SHP77 (cell line): ENCODE measurements at places on chromosomes 16 and 17.
A peak's percentile ranks its signal among the peaks of the same experiment; 100 is the strongest.

DNA sequence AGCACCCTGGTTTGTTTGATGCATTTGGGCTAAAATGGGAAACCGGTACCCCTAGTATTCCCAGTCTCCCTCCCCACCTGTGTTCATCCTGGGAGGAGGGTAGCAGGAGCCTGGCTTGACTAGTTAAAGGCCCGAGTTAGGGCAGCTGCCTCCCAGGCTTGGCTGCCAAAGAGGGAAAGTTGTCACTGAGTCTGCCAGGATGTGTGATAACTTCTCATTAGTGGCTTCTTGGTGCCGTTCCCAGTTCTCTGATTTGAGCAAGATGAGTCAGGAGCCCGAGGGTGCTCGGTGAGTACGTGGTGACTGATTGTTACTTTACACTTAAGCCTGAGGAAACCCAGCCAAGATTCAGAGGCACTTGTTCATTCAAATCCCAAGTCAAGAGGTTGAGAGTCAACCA lies 2.5 kb downstream of the KRT32 start:
- no peak for DNase-seq

DNA sequence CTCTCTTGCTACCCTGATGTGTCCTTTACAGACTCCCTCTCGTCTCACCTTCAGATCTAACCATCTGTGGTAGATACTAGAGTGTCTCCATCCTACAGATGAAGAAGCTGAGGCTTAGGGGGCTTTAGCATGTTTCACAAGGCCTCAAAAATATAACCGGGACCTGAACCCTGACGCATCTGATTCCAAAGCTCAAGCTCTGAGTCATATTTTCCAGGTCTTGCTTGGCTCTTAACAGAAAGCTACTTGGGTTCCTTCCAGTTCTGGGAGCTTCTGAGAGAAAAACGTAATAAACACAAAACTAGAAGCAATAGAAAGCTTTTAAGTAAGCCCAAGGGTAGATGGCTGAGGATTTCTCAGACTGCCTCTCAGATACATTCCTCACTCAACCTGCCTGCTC lies 224.3 kb upstream of the EEF2KMT start:
- DNase-seq, result no peak

- no peak for DNase-seq
Observed at GRCh38 chr16:14077918-14078317, 6.8 kb downstream of the MRTFB start.

DNA sequence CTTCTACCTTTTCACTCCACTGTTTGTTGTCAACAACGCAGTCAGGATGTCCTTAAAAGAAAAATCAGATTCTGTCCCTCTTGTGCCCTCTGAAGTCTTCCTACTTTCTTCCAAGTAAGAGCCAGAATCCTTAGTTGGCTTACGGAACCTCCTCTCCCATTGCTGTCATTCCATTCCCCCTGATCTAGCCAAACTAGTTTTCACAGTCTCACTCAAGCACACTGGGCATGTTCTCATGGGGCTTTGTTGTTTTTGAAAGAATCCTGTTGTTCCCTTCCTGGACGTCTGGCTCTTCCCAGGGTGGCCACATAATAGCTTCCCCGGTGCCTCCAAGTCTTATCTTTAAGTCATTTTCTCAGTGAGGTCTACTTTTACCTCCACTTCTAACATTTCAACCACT lies 158.6 kb upstream of the ELAC2 start:
- no peak for DNase-seq

GRCh38 chr16:8622315-8622656 lies 788 bp downstream of the METTL22 start:
- DNase-seq, result no peak

DNA sequence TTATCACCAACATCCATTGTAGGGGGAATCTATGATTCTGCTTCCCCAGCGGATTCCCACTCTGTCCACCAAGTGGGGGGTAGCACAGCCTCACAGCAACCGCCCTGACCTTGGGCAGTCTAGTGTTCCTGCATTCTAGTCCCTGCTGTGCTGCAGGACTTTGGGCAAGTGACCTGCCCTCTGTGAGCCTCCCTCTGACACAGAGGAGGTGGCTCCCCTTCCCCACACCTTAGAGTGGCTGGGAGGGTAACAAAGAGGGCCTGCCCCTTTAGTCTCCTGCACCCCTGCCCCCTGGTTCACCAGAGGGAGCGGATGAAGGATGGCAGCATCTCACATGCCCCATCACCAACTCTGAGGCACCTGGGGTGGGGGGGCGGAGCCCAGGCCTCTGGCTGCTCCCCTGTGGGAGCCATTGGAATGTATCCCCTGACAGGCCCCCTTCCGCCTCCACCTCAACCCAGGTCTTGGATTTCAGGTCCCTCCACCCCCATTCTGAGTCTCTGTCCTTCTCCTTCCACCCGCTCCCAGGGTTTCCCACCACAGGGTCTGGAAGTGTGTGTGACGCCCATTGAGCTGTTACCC lies 10.1 kb downstream of the GAS2L2 start:
- DNase-seq, result no peak

- DNase-seq, result no peak
Observed at GRCh38 chr16:50235581-50235980, 30.8 kb upstream of the ADCY7 start.

DNA sequence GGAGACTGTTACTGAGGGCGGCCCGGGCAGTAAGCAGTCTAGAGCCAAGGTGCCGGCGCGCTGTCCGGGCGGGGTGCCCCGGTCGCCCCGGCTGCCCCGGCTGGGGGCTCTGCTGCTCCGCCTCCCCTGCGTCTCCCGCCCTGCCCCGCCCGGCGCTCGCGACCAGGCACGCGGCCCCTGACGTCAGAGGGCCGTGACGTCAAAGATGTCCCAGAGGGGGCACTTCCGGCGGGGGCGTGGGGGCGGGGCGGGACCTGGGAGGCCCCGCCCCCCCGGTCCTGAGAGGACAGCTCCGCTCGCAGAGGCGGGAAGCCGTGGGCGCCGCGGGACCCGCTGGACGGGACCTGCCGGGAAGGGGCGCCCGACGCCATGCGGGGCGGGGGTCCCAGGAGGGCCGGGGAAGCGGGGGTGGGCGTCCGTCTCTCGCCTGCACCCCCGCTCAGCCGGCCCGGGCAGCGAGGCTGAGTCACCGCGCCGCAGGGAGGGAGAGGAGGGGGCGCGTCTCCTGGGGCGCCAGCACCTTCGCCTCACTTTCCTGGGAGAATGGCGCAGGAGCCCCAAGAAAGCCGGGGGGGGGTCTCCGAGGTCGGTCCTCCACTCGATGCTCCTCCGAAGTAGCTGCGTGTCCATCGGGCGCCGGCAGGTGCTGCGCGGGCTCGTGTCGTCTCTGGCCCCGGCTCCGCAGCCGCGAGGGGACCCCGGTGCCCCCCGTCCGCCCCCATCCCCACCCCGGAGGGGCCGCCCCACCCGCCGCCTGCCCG lies 4.4 kb upstream of the HIC1 start:
- DNase-seq, result peak; percentile 70

- no peak for DNase-seq
Observed at GRCh38 chr17:5241861-5242671, 7.4 kb upstream of the SCIMP start.

- DNase-seq, result no peak
Observed at GRCh38 chr17:27479838-27480237, 23.6 kb downstream of the KSR1 start.

- DNase-seq, result peak; percentile 36
Observed at GRCh38 chr17:37506678-37507077, 17.0 kb downstream of the DUSP14 start.

GRCh38 chr17:13353590-13353989 lies 248.1 kb downstream of the HS3ST3A1 start:
- DNase-seq, result no peak

- DNase-seq, result no peak
Observed at GRCh38 chr16:66512272-66513110, 37.4 kb downstream of the TK2 start.

GRCh38 chr17:44110823-44111633 lies 12.4 kb downstream of the HDAC5 start:
- peak; percentile 96 for DNase-seq
